Posterior vena cava (tissue), 2 donors: ENCODE measurements at places on chromosomes 3 and 15. TPM values are rescaled to one million over a fixed set of nuclear protein-coding genes. Genes with fewer than 3 reads are reported as not detected.
A peak's percentile ranks its signal among the peaks of the same experiment; 100 is the strongest.

DNA sequence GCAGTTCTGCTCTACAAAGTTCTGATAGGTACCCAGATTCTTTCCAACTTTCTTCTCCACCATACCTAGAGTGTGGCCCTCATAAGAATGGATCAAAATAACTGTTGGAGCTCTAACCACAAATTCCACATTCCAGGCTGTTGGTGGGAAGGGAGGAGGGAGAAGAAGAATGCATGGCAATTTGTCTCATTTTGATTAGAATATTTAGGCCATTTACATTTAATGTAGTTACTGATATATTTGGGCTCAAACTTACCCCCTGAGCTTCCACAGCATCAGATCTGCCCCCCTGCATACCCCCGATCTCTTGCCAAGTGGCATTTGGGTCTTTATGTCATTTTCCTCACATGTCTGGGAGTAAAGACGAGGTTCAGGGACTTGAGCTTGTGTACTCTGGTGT, 7.7 kb downstream of the CHRNB4 start:
- no peak for DNase-seq

DNA sequence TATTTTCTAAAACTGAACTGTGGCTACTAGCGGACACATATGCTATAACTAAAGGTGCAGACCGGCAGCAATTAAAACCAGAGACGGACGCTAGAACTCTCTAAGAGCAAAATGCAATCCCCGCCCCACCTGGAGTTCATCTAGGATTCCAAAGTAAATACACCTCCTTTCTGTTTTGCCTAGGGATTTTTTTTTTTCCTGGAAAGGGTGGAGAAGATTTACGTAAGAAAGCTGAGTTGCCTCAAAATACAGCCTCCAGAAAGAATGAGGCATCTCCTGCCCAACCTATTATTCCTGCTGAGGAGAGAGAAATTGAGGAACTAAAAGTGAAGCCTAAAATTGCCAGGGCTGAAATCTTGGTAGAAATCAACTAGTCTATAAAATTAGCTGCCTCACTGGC, 150.2 kb downstream of the TP63 start:
- DNase-seq, result no peak

DNA sequence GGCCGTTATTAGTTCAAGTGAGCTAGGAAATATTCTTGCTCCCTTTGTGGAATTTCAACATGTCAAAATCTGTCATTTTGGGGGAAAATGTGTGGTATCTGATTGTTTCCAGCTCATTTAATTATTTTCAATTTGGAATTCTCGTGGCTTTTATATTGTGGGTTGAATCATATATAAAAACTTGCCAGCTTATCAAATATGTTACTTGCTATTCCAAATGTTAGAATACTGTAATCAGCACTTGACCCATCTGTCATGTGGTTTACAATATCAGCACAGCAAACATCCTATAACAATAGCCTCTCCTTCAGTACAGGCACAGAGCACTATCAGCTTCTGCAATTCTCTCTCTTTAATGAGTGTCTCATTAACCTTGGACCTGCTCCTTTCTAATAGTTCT, 130.2 kb upstream of the FEZF2 start:
- no peak for DNase-seq

- no peak for DNase-seq
These were observed 190.6 kb downstream of the CNTN3 start for GRCh38 chr3:74423867-74424266.

DNA sequence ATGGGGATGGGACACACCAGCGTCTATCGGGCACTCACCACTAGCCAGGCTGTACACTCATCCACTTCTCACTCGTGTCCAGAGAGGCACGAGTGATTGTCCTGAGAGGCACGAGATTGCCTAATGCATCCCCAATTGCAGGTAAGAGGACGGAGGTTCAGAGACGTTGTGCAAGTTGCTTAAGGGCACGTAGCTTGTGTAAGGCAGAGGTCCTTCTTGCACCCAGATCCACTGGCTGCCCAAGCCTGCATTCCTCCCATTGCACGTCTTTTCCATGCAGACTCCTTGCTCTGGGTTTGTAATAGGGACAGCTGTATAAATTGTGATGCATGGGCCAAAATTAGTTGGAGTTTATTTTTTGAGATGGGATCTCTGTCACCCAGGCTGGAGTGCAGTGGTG, 264.3 kb downstream of the PLCL2 start:
- DNase-seq, result no peak

DNA sequence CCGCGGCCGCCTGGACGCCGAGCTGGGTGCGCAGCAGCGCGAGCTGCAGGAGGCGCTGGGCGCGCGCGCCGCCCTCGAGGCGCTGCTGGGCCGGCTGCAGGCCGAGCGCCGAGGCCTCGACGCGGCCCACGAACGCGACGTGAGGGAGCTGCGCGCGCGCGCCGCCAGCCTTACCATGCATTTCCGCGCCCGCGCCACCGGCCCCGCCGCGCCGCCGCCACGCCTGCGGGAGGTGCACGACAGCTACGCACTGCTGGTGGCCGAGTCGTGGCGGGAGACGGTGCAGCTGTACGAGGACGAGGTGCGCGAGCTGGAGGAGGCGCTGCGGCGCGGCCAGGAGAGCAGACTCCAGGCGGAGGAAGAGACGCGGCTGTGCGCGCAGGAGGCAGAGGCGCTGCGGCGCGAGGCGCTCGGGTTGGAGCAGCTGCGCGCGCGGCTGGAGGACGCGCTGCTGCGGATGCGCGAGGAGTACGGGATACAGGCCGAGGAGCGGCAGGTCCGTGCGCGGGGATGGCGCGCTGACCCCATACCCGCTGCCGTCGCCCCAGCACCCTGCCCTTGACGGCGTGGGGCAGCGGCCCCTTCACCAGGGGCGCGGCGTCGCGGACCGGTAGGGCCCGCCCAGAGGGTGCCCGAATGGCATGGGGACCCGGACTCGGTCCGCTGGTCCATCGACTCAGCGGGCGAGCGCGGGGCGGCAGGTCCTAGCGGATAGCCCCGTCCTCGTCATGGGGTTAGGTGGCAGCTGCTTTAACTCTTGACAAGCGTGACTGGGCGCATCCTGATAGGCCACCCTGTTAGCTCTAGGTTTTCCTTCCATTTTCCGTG, 848 bp downstream of the SYNM start:
- peak; percentile 82 for DNase-seq

GRCh38 chr15:49751191-49751590, 130.3 kb downstream of the DTWD1 start:
- DNase-seq, result peak; percentile 84

- no peak for DNase-seq
These were observed 82.4 kb downstream of the EBLN2 start for GRCh38 chr3:73143821-73144237.

DNA sequence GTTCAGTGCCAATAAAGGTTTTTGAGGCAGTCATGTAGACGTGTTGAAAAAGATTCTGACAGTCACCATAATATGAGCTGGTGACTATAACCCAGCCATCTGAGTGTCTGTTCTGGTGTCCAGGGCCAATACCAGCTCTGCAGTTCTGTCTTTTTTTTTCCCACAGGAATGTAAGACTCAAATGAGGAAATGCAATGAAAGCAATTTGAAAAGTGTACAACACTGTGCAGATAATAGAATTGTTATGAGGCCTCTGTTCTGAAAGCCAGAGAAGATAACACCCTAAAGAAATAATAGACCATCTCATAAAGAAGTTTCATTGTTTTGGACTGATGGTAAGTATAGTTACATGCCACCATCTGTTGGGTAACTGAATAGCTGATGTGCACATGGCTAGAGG, 57.1 kb downstream of the CLDN1 start:
- DNase-seq, result no peak

DNA sequence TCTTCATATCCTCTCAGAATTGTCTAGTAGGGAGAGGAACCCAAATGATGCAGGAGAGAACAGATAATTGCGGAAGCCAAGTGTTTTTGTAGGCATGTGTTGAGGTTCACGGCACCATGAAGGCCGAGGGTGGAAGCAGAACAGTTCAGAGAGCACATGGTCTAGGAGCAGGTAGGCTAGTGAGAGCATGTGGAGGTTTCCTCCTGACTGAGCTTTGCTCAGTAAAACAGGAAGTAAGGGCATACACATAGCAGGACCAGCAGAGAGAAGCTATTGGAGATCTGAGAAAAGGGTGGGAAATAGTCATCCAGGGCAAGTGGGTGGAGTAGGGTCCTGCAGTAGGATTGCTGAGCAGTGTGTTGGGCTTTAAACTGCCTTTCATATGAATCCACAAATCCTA, 491.1 kb downstream of the FHIT start:
- no peak for DNase-seq

DNA sequence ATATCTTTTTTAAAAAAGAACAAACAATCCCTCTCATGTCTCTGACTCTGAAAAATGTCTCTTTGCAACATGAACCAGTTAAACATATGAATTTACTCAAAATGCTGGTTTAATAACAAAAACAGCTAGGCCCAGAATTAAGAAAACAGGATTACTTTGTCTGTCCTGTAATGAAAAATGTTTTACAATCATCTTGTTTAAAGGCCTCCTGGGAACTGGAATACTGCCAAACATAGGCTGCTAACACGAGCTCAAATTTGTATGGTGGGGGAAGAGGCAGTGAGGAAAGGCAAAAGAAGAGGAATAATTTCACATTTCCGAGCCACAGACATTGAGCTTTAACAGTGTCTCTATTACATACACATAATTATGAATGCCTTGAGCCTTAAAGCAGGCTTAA, 61.7 kb upstream of the PPIB start:
- no peak for DNase-seq

DNA sequence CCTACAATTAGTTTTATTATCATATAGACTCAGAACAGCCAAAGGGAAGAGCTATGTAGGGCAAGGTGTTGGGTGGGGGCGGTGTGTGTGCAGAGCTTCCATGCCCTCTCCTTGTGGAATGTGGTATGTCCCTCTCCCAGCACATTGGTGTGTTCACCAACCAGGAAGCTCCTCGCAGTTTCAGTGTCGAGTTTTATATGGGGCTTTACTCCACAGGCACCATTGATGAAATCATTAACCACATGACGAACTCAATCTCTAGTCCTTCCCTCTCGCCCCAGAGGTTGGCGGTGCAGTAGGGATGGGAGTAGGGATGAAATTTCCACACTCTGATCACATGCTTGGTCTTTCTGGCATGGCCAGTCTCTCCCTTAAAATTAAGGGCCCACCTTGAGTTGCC, 13.6 kb upstream of the SRP14 start:
- DNase-seq, result no peak

DNA sequence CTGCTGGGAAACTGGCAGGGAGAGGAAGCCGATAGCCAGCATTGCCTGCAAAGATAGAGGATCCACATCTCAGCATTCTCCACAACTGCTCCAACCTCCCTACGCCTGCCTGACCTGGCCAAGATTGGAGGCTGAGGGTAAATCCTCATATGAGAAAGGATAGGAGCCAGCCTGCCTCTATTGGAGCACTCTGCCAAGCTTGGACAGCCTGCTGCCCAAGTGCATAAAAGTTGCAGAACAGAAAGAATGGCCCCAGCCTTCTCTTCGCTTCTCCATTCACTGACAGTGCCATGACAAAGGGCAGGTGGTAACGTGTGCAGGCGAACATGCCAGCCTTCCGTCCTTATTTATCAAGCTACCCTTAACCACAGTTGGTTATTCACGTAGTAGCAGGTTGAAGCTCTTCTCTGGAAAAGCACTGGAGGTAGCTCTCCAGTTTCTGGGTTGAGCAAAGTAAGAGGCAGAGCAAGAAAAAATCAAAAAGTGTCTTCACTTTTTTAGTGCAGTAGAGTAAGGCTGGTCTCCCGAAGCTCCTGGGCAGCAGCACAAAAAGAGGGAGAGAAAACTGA, 4.3 kb downstream of the BMF start:
- DNase-seq, result peak; percentile 59

GRCh38 chr15:34043813-34044212, 4.8 kb upstream of the AVEN start:
- DNase-seq, result no peak

DNA sequence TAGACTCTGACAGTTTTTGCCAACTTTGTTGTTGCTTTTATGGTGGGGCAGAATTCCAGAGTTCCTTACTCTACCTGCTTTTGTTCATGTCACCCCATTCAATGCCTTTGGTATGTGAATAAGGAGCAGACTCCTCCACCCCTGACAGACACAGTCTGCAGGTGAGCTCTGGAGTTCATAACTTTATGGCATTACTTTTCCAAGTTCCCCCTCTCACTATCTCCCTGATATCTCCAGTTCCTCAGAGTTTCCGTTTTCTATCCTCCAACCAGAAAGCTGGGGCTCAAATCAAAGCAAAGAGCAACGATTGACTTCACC, 23.1 kb upstream of the MTMR10 start:
- no peak for DNase-seq

DNA sequence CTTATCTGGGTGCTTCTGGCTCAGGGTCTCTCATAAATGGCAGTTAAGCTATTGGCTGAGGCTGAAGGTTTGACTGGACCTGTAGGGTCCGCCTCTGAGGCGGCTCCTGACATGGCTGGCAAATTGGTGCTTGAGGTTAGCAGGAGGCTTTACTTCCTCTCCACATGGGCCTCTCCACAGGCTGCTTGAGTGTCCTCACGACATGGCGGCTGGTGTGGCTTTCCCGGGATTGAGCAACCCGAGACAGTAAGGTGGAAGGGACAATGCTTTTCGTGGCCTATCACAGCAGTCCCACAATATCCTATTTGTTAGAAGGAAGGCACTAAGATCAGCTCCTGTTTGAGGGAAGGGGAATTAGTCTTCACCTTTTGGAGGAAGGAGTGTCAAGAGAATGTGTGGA, 267.3 kb upstream of the LRRFIP2 start:
- DNase-seq, result no peak

DNA sequence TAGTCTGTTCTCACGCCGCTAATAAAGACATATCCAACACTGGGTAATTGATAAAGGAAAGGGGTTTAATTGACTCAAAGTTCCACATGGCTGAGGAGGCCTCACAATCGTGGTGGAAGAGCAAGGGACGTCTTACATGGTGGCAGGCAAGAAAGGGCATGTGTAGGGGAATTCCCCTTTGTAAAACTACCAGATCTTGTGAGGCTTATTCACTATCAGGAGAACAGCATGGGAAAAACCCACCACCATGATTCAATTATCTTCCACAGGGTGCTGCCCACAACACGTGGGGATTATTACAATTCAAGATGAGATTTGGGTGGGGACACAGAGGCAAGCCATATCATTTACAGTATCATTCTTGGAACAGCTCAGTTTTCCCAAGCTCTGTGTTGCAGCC, 268.0 kb downstream of the SUCLG2 start:
- no peak for DNase-seq

DNA sequence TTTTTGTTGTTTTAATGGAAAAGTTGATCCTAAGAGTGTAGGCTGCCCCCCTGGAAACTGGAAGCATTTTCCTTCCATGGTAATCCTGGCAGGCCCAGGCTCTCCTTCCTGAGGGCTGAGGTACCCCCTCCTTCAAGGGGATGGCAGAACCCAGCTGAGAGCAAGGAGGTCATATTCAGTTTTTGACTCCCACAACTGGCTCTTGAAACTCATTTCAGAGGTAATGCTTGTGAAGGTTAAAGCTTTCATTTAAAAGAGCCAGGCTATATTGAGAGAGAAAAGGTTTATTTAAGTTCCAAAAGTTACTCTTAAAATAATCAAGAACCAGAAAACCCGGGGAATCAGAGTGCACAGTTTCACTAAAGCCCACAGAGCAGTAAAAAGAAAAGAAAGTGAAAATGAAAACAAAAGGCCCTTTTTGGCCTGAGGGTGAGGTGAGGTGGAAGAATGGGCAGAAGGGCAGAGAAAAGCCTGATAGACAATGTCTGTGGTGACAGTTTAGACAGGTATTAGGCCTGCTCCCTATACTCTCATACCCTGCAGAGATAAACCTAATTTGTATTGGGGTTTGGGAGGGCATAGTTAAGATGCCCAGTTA, 47.0 kb upstream of the RBP1 start:
- DNase-seq, result no peak

Gene CPLX3
- total RNA-seq, result not detected

Gene TTLL13
- total RNA-seq, result not detected

Gene SEMA7A
- total RNA-seq, result 1.2 TPM

Gene IL20RB
- total RNA-seq, result 1.8 TPM

Gene GATM
- total RNA-seq, result 27.2 TPM

Gene SGO1
- 0.23 TPM for total RNA-seq

Gene MON1A
- 7.6 TPM for total RNA-seq

Gene PLCD1
- total RNA-seq, result 40.9 TPM
